ENCODE measurements at places on chromosomes 1 and 21.

DNA sequence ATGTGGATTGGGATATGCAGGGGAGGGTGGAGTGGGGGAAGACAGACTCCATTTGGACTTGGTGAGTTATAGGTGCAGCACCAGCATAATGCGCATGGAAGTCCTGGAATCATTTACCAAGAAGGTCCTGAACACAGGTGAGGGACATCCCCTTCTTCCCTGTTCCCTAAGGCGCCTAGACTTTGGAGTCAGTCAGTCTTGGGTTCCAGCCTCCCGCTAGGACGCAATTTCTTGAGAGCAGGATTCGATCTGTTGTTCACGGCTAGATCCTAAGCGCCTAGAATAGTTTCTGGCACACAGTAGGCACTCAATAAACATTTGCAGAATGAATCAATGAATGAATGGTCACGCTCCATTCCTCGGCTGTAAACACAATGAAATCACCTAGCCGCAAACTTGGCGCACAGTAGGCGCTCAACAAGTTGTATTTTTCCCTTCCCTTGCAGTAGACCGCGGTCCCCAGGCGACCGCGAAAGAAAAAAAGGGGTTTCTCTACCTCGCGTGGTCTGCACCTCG is 1.0 kb upstream of the AK4 start:
- no peak for DNase-seq

DNA sequence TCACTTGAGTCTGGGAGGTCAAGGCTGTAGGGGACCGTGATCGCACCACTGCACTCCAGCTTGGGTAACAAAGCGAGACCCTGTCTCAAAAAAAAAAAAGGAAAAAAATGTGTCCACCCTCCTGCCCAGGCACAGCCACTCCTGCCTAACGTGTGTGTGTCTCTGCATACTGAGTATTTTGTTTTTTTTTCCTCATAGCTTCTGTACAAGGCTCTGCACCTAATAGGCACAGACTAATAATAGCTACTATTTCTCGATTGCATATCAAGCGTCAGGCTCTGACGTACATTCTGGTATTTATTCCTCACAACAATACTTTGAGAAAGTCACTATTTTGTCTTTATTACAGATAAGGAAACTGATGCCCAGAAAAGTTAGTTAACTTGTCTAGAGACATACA is 5.0 kb downstream of the PTGFRN start:
- DNase-seq, result no peak

- DNase-seq, result no peak
These were observed 180.9 kb downstream of the PCP4 start for GRCh38 chr21:40047993-40048730.

GRCh38 chr1:196091397-196092135 is 516.7 kb downstream of the KCNT2 start:
- no peak for DNase-seq

- no peak for DNase-seq
These were observed 30.4 kb downstream of the FHAD1 start for GRCh38 chr1:15277447-15277838.

DNA sequence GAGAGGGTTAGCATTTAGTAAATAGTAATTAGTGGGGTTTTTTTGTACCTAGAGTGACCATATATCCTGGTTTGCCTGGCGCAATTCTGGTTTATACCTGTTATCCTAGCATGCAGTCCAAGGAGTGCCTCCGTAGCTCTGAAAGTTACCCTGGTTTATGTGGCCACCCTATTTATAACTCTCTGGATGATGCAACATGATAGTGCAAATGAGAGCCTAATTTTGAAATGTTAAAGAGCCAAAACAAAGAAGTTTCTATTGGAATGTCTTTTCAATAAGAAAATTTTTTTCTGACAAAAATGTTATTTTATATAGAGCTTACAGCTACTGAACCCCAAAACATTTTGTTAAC is 5.7 kb downstream of the AHCYL1 start:
- DNase-seq, result no peak

GRCh38 chr1:168396940-168397684 is 116.4 kb downstream of the TBX19 start:
- DNase-seq, result no peak

DNA sequence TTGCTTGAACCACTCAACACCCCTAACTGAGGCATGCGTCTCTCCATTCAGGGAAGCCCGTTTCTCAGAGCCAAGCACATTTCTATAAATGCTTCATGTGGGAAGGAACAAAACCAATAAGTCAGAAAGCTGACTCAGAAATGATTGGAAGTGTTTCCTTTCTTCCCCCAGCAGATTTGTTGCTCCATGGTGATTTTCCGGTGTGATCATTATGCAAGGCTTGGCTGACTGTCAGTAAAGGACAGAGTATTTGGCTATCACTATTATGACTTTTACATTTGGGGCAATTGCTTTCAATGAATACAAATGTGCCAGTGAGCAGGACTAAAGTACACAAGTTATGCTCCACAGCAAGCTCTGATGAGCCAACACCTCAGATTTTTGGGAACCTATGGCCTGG is 53.3 kb upstream of the ZC3H11B start:
- DNase-seq, result no peak

- DNase-seq, result no peak
These were observed 197.3 kb upstream of the IVNS1ABP start for GRCh38 chr1:185514311-185514710.

- no peak for DNase-seq
These were observed 515.0 kb downstream of the COL11A1 start for GRCh38 chr1:102593276-102593675.

DNA sequence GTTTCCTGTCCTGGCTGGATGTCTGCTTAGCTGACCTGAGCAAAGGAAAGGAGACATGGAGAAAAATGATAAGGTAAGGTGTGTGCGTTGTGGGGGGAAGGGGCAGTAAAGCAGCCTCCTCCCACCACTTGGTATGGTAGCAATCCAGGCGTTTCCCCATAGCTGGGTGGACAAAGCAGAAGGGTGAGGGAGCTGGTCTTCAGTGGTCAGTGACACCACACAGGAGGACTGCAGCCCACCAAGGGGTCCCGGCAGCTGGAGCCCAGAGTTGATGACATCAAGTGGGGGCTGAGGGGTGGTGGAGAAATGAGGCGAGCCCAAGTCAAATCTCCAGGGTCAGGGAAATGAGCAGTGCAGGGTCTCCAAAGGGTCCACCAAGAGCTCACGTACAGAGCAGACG is 69.3 kb upstream of the LRRN2 start:
- no peak for DNase-seq

- DNase-seq, result no peak
These were observed 44.2 kb upstream of the IRF2BP2 start for GRCh38 chr1:234654002-234654733.

DNA sequence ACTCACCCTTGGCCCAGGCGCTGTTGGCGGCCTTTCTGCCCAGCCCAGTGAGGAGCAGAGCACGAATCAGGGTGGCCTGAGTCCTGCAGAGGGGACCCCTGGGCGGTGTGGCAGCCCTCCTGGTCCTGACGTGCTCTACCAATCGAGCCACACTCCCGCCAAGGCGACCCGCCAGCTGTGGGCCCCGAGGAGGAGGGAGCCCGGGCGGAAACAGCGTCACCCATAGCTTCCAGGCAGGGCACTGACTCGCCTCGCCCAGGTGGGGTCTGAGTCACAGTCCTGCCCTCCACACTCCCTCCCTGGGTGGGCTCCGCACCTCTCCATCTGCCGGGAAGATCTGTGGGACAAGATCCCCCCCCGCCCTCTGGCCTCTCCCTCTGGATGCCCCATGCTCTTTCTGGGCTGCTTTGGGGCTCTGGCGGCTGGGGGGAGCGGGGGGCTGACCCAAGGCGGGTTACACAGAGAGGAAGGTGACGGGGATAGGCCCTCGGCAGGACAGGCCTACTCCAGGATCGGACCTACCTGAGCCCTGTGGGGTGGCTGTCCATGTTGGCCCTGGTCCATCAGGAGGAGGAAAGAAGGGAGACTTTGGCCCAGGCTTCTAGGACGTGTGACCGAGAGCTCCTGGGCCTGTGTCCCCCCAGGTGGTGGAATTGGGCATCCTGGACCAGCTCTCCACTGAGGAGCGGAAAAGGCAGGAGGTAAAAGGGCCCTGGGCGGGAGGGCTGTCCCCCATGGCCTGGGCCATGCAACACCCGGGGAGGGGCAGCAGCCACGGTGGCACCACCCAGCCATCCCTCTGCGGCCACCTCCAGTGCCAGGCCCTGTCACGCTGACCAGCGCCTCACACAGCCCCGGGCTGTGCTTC is 14.0 kb downstream of the ARHGEF16 start:
- no peak for DNase-seq

GRCh38 chr21:23936224-23936623 is 1671.1 kb downstream of the MRPL39 start:
- no peak for DNase-seq

Data from T47D (cell line).